ENCODE measurements at places on chromosomes 2 and 18.

GRCh38 chr2:181607629-181608590, 49.0 kb downstream of the CERKL start:
- DNase-seq: no peak

DNA sequence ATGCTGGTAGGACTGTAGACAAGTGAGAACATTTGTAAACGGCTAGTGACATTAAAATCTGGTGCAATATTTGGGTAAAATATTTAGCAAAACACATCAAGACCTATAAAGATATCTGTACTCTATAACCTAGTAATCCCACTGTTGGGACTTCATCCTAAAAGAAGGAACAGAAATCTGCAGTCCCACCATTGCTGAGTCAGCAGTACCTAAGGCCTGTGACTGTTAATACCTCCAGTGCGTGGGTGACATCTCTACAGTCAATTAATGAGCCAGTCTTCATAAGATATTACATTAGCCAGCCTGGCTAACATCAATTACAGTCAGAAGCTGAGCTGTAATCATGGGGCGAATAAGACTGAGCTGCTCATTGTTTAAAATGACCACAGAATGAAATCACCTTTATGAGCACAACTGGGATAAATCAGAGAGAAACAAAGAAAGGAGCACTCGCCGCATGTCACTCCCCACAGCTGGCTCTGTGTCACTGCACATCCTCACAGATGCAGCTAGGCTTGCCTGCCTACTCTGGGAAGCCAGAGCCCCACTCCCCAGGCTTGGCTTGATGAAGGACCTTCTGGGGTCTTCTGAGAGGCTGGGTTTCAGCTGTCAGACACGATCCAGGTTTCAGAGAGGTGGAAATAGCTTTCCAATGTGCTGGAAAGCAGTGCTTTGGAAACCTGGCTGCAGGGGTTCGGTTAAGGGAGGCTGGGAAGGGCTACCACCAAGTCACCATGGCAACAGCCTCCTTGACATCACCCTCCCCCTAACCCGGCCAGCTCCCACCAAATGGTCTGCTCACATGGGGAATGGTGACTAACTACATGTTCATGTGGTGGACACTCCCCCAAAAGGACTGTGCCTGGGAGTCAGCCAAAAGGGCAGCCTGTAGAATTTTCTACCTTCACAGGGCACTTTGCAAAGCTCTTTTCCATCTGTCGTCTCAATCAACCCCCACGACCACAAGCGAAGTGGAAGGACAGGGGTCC, 145.0 kb downstream of the ZBTB7C start:
- no peak for DNase-seq

DNA sequence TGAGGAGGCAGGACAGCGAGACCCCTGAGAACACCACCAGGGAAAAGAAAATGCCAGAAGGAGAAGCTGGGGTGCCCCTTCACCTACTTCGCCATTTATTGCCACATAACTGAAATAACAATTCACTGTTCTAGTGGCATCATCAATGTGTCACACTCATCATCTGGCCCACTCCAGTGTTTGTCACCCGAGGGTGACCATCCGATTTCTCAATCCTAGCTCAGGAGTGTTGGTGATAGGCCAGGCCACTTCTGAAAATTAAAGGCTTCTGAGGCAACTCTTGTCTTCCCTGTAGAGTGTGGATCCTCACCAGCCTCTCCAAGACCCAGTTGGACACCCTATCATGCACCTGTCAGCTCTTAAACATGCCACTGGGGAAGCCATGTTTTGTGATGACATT, 62.9 kb upstream of the BZW1 start:
- no peak for DNase-seq

- no peak for DNase-seq
Measured at GRCh38 chr2:105665480-105665879, 79.2 kb upstream of the NCK2 start.

DNA sequence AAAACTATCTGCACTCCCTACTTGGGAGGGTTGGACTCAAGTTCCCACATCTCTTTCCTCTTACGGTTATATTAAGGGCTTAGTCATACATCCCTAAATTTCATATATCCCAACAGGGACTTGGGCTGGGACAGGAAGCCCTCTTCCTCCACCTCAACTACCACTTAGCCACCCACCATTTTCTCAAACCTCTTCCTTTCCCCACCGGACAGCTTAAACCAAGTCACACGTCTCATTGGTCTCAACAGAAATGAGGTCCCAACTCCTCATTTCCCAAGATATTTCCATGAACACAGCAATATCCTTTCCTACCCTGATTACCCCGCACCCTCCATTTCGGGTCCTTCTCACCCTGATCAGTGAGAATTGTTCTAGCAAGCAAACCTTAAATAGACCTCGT, 736 bp downstream of the ZSCAN30 start:
- DNase-seq: no peak

DNA sequence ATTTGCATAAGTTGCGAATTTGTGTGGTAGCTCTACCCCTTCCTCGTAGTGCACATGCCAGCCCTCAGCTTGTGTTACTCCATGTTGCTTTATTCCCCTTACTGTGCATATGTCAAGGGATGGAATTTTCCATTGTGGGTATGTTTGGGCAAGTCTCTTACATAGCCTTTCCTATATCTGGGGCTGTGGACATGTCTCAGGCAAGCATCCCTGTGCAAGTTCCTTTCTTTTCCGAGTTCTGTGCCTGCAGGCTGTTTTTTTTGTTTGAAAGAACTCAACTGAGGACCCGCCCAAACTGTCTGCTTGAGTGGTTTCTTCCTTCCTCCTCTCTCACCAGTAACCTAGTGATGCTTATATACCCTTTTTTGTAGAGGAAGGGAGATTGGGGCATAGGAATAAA, 1739.1 kb upstream of the PIK3C3 start:
- no peak for DNase-seq

GRCh38 chr2:128313091-128313836, 5.4 kb downstream of the HS6ST1 start:
- DNase-seq: no peak

- no peak for DNase-seq
Measured at GRCh38 chr18:76932026-76932819, 109.9 kb downstream of the ZNF236 start.

GRCh38 chr2:216056739-216057138, 24.9 kb downstream of the PECR start:
- no peak for DNase-seq

GRCh38 chr2:6863792-6864191, 1.9 kb downstream of the CMPK2 start:
- no peak for DNase-seq

DNA sequence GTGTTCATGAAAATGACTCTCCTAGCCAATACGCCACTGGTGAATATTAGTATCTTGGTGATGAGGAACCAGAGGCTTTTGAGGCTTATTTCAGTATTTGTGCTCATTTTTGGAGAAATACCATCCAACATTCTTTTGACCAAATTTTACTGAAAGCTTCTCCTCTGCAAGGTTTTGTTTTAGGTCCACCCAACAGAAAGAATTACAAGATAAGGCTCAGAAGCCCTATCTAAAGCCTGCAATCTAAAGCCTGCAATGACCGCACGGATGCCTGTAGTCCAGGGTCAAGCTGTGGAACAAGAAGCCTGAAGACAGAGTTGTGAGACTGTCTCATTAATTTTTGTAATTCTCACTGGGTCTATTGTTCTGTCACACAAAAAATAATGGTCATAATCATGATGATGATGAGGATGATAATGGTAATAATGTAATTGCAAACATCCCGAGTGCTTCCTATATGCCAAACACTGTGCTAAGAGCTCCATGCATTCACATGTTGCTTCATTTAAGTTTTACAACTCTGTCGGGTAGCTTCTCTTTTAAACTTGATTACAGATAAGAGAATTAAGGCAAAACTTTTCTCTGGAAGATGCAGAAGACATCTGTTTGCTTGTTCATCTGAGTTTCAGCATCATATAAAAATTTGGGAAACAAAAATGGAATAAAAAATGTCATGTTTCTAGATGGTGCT, 33.2 kb upstream of the NCOA1 start:
- no peak for DNase-seq

DNA sequence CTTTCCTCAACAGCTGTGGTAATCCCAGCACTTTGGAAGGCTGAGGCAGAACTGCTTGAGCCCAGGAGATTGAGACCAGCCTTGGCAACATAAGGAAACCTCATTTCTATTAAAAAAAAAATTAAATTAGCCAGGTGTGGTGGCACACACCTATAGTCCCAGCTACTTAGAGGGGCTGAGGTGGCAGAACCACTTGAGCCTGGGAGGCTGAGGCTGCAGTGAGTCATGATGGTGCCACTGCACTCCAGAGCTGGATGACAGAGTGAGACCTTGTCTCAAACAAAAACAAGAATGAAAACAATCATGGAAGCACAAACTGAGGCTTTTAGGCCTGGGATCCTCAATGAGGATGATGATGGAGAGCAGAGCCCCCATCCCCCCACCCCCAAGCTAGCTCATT, 19.8 kb downstream of the GAREM1 start:
- DNase-seq: no peak

GRCh38 chr2:241506793-241507429, 1.5 kb downstream of the STK25 start:
- no peak for DNase-seq

- no peak for DNase-seq
Measured at GRCh38 chr2:57943315-57943714, 103.3 kb upstream of the VRK2 start.

GRCh38 chr18:28175930-28176697, 816 bp downstream of the CDH2 start:
- no peak for DNase-seq

DNA sequence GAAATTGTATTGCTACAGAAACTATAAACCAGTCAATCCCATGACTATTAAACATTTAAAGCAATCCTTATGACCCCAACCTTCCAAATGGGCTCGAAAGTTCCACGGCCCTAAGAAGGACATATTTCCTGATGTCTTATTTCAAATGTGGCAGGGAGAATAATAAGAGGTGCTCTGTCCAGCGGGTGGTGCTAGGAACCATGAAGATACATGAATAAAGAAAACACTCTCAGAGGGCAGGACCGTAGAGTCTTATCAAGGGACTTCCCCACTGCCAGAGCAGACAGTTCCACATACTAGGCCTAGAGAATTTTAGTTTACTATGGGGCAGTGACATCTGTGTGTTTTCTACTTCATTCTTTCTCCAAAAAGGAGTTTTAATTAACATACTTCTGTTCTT, 187.1 kb upstream of the PIK3C3 start:
- no peak for DNase-seq

DNA sequence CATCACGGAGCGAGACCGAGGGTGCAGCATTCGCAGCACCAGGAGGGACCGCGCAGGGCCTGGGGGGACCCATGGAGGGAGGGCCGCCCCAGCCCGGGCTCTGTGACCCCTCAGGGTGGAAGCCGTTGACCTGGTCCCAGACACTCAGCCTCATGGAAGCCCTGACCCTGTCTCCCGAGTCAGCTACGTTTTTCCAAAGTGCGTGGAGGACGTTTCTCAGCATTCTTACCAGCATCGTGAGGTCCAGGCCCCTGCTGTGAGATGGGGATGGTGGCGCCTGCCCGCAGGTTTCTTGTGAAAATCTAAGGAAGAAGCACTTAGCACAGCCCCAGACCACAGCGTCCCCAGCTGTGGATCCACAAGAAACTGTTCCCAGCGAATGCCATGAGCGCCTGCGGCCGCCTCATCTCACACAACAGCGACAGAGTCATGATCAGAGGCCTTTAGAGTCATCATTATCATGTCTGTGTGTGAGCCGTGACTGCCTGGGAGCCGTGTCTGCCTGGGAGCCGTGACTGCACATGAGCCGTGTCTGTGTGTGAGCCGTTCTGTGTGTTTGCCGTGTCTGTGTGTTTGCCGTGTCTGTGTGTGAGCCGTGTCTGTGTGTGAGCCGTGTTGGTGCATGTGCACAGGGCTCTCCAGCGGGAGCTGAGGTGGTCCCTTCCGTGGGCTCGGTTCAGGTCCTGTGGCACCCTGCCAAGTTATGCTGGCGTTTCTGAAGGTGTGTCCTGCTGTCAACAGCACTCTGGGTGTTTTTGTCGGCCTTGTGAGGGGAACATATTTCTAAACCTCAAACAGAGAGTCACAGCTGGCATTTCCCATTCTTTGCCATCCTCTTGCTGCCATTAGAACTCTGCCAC, 49.2 kb upstream of the KCNG2 start:
- DNase-seq: no peak

GRCh38 chr2:236717729-236718128, 148.1 kb downstream of the ACKR3 start:
- no peak for DNase-seq

DNA sequence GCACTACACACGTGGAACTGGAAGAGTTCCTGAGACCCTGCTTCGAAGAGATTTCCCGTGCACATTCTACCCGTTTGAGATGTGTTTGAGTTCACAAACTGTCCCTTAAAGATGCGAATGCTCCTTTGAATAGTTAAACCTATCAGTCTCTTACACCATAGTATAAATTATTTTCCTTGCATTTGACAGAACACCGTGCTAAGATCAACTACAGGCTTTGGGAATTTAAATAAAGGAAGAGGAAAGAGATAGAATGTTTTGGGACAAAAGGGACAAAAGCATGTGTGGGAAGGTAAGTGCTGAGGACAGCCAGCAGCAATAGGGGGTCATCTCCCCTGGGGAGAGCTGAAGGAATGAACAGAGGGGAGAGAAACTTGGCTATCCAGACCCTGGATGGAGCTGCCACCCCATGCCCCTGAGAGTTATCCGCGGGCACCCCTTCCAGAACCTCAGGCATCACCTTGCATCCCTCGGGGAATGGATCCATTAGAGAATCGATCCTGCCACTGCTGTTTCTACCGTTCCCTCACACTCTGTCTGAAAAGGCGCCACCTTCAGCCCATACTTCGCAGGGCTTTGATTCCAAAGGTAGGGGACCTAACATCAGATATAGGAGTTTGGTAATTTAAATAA, 888 bp upstream of the ADCY3 start:
- peak; percentile 29 for DNase-seq

DNA sequence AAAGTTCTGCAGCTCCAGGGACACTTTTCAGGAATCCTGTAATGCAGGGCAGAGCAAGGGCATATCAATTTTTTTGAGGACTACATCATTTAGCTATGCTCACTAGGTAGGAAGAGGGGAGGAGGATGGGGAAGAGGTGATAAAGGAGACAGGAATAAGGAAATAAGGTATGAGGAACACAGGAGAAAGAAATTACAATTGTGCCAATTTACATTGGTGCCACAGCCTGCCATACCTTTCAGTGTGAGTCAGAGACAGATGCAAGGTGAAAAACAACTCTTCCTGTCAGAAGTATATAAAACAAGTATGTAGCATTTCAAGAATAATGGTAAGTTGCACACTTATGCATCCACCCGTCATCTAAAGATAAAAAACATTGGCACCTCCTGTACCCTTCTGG, 5.4 kb upstream of the MRPS9 start:
- DNase-seq: no peak

DNA sequence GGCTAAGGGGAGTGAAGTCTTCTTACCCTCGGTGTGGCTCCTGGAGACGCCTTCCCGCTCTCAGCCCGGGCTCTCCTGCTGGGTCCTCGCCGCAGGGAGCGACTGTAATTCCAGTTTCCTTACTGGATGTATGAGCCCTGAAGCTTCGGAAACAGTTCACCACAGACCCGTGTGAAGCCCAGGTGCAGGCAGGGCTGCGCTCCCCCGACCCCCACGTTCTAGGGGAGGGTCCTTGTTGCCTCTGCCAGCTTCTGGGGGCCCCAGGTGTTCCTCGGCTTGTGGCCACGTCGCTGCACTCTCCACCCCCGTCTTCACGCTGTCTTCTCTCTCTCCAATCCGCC, 5.1 kb upstream of the ASB1 start:
- DNase-seq: no peak
